ENCODE measurements at places on chromosomes 6 and 20.

DNA sequence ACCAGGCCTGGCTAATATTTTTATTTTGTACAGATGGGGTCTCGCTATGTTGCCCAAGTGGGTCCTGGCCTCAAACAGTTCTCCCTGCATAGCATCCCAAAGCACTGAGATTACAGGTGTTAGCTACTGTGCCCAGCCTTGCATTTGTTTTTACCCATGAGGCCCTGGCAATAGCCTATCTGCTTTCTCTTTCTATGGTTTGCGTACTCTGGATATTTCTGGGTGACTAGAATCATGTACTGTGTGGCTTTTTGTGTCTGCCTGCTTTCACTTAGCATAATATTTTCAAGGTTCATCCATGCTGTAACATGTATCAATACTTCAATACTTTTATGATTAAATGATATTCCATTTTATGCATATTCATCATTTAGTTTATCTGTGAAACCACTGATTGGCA lies 451.7 kb downstream of the GRIK2 start:
- DNase-seq, result no peak

DNA sequence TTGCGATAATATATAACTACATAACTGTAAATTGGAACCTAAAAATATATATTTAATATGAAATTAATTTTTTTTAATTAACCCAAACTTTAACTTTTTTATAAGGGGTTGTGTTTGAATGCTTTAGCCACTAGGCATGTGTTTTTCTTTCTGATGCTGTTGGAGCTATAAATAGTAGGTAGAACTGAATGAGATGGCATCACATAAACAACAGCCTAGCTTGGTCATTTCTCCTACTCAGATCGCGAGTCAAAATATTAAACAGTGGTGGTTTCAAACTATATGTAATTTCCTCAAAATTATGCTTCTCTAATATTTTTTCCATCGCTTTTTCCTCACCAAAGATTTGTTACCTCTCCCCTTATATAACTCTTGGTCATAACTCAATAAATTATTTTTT lies 243.2 kb downstream of the ARID1B start:
- DNase-seq, result no peak

DNA sequence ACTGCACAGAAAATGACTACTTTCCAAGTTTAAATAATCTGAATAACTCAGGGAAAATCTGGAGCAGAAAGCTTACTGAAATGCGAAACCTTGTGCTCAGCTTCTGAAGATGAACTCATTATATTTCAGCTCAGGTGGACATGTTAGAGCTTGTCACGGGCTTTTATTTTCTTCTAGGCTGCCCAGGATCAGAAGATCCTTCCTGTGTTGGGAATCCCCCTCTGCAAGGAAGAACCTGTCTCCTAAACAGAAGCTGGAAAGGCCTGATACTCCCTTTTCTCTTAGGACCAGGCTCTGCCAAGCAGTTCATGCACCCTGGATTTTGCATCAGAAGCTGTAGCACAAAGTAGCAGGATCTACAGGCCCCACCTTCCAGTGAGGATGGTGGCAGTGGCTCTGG lies 5.1 kb upstream of the SLC2A12 start:
- DNase-seq, result no peak

DNA sequence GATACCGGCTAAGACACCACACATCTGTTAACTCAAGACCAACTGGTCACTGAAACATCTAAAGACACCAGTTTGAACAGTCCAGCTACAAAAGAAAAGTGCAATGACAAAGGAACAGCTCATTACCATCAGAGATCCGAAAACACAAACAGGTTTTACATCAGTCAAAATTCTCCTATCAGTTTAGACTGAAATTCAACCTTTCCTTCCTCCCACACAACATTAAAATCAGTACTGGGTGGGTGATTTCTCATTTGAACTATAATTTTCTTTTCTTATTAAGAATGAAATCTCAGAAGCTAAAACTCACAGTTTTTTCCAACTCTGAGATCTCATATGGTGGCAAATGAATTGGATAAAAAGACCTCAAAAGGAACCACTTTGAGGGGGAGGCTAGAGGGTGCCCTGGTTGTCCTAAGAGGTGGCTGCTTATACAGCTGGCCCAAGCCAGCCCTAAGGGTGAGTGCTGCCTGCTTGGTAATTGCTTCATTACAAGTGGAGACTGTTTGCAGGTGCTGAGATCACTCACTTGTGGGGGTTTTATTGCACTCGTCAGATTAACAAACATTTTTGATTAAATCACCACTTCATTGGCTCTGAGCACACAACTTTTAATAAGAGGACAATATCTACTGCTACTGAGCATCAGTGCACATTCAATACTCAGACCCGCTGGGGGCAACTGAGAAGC lies 4.3 kb downstream of the CCDC167 start:
- DNase-seq, result no peak

DNA sequence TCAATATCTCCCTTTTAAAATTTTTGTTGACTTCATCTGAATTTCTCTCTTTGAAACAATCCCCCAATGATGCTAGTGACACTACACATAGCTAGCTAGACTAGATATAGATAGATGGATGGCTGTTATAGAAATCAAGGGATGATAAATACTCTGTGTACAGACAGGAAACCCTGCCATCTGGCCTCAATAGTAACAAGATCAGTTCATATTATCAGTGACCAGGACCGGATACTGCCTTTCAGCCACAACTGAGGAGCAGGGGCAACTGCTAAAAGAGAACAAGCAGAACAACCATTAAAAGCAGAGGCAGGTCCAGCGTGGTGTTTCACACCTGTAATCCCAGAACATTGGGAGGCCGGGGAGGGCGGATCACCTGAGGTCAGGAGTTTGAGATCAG lies 118.3 kb upstream of the FAM184A start:
- no peak for DNase-seq

GRCh38 chr6:14467591-14467990 lies 350.0 kb downstream of the CD83 start:
- DNase-seq, result no peak

DNA sequence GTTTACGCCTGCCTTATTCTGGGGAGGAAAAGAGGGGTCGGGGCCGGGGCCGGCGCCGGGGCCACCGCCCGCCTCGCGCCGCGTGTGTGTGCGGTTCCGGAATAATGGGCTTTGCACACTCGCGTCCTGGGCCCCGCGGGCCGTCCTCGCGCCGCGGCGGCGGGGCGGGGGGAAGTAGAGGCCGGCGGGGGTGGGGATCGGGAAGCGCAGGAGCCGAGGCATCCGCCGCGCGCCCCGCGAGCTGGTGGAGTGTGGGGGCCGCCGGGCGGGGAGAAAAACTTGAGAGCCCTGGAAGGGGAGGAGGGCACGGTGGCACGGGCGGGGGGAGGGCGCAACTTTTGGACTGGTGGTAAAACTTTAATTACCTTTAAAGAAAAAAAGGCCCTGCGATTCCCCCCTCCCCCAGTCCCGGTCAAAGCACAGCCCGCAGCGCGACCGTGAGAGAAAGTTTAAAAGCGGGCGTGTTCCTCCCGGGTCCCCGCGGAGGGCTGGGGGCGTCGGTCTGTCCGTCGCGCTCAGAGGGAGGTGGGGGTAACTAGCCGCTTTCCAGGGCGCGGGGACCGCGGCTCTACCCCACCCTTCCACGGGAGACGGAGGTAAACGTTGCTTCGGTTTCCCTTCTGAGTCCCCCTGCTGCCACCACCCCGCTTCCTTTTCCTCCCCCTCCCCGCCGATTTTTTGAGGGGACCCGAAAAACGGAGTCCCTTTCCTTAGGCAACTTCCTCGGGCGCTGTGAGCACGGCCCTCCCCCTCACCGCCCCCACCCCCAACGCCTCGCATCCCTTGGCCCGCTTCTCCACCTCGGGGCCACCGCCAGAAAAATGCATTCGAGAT lies 1.9 kb downstream of the L3MBTL3 start:
- no peak for DNase-seq

DNA sequence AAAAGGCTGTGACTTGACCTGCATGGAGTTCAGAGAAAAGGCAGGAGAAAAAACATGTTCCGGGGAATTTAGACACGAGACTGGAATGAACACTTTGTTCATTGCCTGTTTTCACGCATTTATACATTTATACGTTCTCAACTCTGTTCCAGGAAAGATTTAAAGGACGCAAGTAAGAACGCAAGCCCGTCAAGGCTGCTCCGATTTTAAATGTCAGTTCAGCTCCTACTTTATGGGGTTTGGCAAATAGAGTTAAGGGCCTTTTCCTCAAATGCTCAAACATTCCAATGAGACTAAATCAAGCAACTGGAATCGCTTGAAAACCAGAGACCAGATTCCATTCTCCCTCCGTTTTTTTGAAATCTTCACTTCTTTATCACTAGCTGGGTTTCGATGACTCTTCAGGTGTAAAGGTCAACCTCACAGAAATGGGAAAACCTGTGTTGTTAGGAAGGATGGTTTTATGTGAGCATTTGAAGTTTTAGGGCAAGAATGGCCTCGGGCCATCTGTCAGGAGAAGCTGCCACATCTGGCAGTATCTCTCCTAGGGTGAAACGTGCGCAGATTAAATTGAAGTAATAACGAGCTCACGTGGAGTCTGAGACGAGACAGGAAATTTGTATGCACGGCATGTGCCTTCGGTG lies 24.9 kb downstream of the TTLL2 start:
- DNase-seq, result no peak

GRCh38 chr20:46963758-46964617 lies 69.3 kb downstream of the EYA2 start:
- no peak for DNase-seq

DNA sequence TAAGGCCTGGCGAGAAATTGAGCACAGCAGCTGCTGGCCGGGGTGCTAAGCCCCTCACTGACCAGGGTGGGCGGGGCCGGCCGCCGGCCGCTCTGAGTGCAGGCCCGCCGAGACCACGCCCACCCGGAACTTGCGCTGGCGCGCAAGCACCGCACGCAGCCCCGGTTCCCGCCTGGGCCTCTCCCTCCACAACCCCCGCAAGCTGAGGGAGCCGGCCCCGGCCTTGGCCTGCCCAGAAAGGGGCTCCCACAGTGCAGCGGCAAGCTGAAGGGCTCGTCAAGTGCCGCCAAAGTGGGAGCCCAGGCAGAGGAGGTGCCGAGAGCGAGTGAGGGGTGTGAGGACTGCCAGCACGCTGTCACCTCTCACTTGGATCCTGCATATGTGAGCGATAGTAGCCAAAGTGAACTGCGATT lies 251.2 kb downstream of the GJA1 start:
- DNase-seq, result no peak

DNA sequence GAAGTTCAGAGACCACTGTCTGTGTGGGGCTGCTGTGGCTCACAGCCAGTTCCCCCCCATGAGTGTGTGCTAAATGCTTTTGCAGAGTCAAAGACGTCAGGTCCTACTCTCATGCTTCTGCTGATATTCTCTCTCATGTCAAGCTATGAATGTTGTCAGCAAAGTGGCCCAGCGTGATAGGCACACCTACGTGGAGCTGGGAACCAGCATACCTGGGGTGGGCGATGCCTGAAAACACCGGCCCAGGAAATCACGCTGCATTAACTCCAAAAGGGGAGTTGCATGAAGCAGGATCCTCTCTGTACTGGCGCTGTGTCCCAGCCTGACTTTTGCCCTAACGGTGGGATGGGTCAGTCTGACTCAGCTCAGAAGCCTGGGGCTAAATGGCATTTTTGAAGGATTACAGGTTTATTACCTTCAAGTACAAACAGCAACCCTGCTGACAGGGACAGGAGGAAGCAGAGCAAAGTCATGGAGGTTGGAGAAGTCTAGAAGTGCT lies 9.0 kb upstream of the MRPS10 start:
- no peak for DNase-seq

DNA sequence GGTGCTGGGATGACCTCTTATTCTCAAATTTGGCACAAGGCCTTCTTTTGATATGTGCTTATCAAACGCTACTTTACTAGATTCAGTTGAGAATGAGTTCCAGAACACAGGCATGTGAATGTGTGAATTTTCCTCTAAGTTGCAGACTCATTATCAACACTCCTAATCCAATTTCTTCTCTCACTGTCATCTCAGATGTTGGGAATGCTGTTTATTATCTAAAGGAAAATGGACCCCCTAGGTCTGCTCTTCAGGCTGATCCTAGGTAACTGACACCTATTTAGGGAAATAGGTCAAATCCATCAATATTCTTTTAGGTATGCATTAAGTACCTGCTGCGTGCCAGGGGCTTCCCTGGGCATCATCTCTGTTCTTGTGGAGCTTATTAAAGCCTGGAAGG lies 215.0 kb upstream of the NOX3 start:
- DNase-seq, result no peak

- DNase-seq, result no peak
Measured at GRCh38 chr20:14729390-14729789, 392.0 kb upstream of the FLRT3 start.

DNA sequence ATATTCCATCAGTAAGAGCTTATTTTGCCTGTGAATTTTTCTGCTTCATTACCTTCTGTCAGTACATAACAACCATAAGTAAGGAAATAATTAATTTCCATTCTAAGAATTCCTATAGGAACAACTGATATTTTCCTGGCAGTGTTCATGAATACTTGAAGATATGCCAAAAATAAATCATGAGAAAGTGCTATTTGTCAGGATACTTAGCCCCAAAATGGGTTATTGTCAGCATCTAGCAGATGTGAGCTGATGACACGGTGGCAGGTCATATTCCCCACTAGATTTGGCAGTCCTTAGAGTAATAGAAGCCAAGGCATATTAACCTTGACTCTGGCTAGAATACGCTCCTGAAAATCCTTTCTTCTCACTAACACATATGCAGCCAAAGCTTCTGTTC lies 43.2 kb upstream of the CRISP1 start:
- no peak for DNase-seq

DNA sequence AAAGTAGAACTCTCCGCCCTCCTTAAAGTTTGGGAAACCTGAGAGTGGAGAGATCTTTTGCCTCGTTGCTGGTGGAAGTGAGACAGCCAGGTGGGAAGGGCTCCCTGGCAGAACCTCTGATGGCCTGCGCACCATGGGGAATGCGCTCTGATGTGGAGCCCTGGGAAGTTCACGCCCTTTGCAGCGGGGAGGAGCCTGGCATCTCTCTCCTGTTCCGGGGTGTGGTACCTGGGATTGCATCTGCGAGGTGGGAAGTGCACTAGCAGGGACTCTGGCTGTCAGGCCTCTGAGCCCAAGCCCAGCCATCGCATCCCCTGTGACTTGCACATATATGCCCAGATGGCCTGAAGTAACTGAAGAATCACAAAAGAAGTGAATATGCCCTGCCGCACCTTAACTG lies 159.8 kb downstream of the AKAP7 start:
- DNase-seq, result no peak

GRCh38 chr6:70651326-70651905 lies 16.3 kb upstream of the SMAP1 start:
- DNase-seq, result no peak

- DNase-seq, result no peak
Measured at GRCh38 chr6:37884548-37884947, 65.0 kb downstream of the ZFAND3 start.

All from midbrain (tissue), 1 donor.